Osteocyte (in vitro differentiated cells): ENCODE measurements at places on chromosomes 1 and 21. TPM values are rescaled to one million over a fixed set of nuclear protein-coding genes. Genes with fewer than 3 reads are reported as not detected.

GRCh38 chr1:40107290-40107959 lies 10.4 kb upstream of the PPT1 start:
- peaks cover 38% of the 10 kb centered on the region for H3K27me3 ChIP-seq
- peaks cover 4% of the 10 kb centered on the region for H3K36me3 ChIP-seq
- H3K4me3 ChIP-seq: no peak overlapping the region
- no peaks in the 10 kb centered on the region for H3K4me1 ChIP-seq

- peaks cover 13% of the 10 kb centered on the region for H3K27me3 ChIP-seq
- H3K27ac ChIP-seq: no peak overlapping the region
These were observed 91.2 kb upstream of the COL24A1 start for GRCh38 chr1:86247597-86248279.

DNA sequence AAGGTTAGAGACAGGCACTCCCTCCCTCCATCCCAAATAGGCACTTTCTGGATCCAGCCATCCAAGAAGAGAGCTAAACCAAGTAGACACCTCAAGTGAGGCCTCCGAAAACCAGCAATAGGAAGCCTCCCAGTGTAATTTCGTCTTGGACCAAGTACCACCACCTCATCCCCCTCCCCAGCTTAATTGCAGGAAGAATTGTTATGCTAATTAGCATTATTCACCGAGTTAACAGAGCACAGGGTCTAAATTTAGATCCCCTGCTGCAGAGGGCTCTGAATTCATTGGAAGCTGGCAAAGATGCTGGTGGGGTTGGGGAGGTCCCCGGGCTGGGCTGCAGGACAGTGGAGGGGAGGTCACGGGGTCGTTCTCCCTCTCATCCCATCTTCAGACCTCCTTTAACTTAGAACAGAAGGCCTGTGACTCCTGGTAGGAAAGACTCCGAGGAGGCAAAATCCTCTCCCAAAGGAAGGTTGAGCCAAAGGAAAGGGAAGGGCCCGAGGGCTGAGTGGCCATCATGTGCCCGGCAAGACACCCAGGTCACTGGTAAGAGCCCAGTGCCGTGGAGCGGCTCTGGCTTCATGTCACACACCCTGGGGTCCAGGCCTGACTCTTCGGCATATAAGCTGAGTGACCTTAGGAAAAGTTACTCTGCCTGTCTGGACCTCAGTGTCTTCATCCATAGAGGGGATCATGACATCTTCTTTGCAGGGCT lies 209.2 kb upstream of the GRIK3 start:
- H3K27me3 ChIP-seq: no peaks in the 10 kb centered on the region
- H3K36me3 ChIP-seq: no peaks in the 10 kb centered on the region
- H3K4me3 ChIP-seq: no peak overlapping the region
- no peaks in the 10 kb centered on the region for H3K4me1 ChIP-seq
- no peak for DNase-seq
- no peak overlapping the region for H3K27ac ChIP-seq

DNA sequence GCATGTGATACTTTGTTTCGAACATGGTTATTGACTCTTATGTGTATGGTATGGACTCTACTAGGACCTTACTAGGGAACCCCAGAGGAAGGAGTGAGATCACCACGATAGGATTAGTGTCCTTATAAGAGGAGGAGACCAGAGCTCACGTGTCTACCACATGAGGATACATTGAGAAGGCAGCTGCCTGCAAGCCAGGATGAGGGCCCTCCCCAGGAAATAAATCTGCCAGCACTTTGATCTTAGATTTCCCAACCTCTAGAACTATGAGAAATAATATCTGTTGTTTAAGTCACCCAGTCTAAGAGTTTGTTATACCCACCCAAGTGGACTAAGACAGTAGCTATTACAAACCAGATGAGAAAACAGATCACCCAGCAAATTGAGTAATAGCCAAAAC lies 559.3 kb upstream of the USP24 start:
- no peaks in the 10 kb centered on the region for H3K36me3 ChIP-seq
- H3K27me3 ChIP-seq: no peaks in the 10 kb centered on the region

GRCh38 chr1:223068900-223069665 lies 74.0 kb downstream of the TLR5 start:
- H3K4me3 ChIP-seq: no peak overlapping the region
- no peak for DNase-seq
- H3K27ac ChIP-seq: no peak overlapping the region

DNA sequence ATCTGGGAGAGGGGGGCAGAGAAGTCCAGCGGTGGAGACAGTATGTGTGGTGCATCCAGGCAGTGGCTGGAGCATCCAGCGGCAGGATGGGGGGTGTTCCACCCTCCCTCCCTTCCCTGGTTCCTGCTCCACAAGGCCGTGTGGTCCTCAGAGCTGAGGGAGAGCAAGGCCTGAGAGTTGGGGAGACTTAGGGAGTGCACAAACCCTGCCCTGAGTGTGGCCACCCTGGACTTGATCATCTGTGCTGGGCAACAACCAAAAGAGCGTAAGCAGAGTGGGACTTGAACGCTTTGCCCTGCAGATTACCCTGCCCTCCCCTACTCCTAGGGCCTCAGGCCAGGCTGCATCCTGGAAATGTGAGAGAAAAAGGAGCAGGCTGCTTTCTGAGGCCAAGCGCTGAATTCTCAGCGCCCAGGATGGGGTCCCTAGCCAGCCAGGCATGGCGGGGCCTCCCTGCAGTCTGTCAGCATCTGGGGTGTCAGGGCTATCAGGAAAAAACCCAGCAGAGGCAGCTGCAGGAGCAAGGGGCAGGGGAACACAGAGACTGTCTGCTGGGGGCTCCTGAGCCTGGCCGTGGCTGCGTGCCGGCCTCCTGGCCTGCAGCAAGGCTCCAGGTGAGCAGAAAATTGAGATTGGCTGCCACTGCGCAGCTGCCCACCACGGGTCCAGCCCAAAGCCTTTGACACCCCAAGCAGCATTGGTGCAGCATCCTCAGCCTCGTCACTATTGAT lies 266.2 kb downstream of the NPHP4 start:
- no peaks in the 10 kb centered on the region for H3K36me3 ChIP-seq
- no peak for DNase-seq
- no peak overlapping the region for H3K4me3 ChIP-seq
- H3K27me3 ChIP-seq: no peaks in the 10 kb centered on the region
- no peaks in the 10 kb centered on the region for H3K4me1 ChIP-seq
- no peak overlapping the region for H3K27ac ChIP-seq

- peaks cover 51% of the 10 kb centered on the region for H3K36me3 ChIP-seq
- no peaks in the 10 kb centered on the region for H3K27me3 ChIP-seq
- DNase-seq: no peak
- no peaks in the 10 kb centered on the region for H3K4me1 ChIP-seq
- H3K27ac ChIP-seq: no peak overlapping the region
- H3K4me3 ChIP-seq: no peak overlapping the region
These were observed 132.3 kb upstream of the BMP8A start for GRCh38 chr1:39359028-39359570.

GRCh38 chr1:198864695-198865094 lies 225.9 kb downstream of the PTPRC start:
- no peak for DNase-seq
- H3K36me3 ChIP-seq: peaks cover 22% of the 10 kb centered on the region
- H3K27ac ChIP-seq: no peak overlapping the region
- H3K4me3 ChIP-seq: no peak overlapping the region
- no peaks in the 10 kb centered on the region for H3K27me3 ChIP-seq

DNA sequence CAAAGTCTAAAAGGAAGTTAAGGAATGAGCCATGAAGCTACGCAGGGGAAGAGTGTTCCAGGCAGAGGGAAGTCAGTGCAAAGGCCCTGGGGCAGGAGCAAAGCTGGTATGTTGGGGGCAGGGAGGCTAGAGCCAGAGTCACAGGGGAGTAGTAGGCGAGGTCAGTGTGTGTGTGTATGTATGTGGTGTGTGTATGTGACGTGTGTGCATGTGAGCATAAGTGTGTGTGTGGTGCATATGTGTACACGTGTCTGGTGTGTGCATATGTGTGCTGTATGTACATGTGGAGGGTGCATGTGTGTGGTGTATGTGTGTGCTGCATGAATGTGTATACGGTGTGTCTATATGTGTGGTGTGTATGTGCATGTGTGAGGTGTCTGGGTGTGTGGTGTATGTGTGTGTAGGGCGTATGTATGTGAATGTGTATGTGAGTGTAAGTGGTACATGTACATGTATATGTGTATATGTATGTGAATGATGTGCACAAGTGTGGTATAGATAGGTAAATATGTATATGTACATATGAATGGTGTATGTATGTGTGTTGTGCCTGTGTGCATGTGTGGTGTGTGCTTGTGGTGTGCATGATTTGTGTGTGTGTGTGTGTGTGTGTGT lies 20.8 kb upstream of the NID1 start:
- no peaks in the 10 kb centered on the region for H3K36me3 ChIP-seq
- peaks cover 2% of the 10 kb centered on the region for H3K4me1 ChIP-seq
- H3K27ac ChIP-seq: no peak overlapping the region
- H3K27me3 ChIP-seq: peaks cover 2% of the 10 kb centered on the region

DNA sequence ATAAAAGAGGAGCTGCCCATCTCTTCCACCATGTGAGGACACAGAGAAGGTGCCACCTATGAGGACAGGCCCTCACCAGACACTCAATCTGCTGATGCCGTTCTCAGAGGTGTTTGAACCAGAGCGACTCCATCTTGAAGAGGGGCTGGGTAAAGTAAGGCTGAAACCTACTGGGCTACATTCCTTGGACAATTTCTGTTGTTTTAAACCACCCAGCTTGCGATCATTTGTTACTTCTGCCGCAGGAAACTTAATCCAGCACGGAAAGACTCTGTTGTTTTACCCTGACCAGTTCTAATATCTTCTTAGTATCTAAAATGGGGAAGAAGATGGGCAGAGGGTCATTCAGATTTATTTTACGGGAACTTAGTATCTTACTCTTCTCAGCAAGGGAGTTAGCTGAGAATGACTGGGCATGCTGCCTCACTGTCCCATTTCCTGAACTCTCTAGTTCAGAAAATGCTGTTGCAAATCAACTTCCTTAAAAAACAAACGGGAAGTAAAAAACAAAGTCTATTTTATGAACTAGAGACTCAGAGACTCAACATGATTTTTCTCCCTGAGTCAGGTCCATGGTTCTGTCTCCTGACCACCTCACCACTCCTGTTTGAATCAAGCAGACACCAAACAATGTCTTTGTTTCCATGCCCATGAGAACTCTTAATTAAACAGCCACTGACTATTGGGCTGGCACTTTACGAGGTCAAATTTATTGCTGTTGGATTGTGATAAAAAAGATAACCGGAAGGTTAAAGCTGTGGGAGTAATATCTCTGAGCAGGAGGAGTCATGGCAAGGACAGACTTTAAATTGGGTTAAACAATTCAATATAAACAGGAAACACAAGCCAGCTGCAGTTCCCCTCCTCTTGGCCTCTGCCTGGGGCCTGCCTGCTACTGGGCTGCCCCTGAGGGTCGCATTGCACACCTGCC lies 23.8 kb upstream of the IFNAR1 start:
- H3K4me3 ChIP-seq: no peak overlapping the region
- H3K36me3 ChIP-seq: no peaks in the 10 kb centered on the region
- no peak overlapping the region for H3K27ac ChIP-seq
- H3K27me3 ChIP-seq: no peaks in the 10 kb centered on the region
- peaks cover 7% of the 10 kb centered on the region for H3K4me1 ChIP-seq
- DNase-seq: no peak

- no peak overlapping the region for H3K27ac ChIP-seq
- peaks cover 21% of the 10 kb centered on the region for H3K27me3 ChIP-seq
- DNase-seq: no peak
- no peak overlapping the region for H3K4me3 ChIP-seq
- peaks cover 5% of the 10 kb centered on the region for H3K4me1 ChIP-seq
These were observed 42.2 kb downstream of the RAP1GAP start for GRCh38 chr1:21626921-21627339.

GRCh38 chr1:210822932-210823331 lies 311.0 kb downstream of the KCNH1 start:
- H3K36me3 ChIP-seq: no peaks in the 10 kb centered on the region
- no peaks in the 10 kb centered on the region for H3K4me1 ChIP-seq
- no peaks in the 10 kb centered on the region for H3K27me3 ChIP-seq
- no peak overlapping the region for H3K27ac ChIP-seq
- H3K4me3 ChIP-seq: no peak overlapping the region
- DNase-seq: no peak

DNA sequence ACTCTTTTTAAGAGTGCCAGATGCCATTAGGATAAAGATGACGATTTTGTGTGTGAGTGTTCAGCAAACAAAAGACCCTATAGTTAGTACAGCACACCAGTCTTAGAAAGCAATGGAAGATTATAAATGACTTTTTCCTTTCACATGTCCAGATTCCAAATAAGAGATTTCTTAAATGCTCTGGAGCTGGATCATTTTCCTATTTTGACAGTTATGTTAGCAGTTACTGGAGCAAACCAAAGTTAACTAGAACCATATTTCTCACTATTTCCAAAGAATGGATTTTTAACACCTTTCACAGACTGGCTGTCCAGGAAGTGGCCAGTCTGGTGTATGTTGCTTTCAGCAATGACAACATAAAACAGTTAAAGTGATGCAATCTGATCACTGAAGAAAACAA lies 905.8 kb upstream of the ADGRL2 start:
- H3K36me3 ChIP-seq: no peaks in the 10 kb centered on the region
- no peaks in the 10 kb centered on the region for H3K27me3 ChIP-seq
- DNase-seq: no peak

DNA sequence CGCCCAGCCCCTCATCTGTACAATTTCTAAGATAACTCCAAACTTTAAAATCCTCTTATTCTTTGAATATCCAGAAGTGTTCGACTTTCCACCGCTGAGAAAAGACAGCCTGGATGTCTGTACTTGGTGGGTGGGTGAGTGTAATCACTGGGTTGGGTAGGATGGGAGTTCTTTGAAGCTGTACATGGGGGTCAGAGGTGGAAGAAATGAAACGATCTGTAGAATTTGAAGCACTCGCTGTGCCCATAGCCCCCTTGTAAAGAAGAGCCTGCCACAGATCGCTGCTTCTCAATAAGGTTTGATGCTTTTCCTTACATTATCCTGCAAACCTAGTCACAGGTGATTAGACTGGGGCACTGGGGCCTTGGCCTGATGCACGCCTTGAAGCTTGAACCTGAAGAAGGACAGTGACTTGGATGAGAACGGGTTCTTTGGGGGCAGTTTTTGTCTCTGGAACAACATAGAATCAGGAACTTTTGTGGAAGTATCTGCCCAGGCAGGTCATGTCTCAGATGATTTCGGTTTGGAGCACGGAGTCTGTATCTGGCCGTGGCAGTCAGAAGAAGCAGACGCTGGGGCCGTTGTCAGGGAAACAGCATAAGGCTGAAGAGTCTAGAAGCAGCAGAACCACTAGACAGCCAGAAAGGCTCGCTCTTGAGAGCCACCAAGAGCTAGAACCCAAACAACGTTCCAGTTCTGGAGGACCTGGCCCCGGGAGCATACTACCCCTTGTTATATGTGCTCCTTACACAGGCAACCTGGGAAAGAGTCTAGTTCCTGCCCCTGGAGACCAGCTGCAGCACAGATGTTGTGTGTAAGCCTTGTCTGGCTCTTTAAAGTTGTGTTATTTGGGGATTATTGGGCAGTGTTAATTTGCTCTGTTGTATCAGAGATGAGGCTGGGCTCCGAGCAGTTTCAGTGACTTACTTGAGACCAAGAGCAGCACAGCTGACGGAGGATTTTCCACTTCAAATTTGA lies 45.1 kb upstream of the SCCPDH start:
- no peak for DNase-seq
- H3K27me3 ChIP-seq: no peaks in the 10 kb centered on the region
- H3K27ac ChIP-seq: no peak overlapping the region
- peaks cover 12% of the 10 kb centered on the region for H3K4me1 ChIP-seq
- no peaks in the 10 kb centered on the region for H3K36me3 ChIP-seq

- H3K4me3 ChIP-seq: no peak overlapping the region
- no peaks in the 10 kb centered on the region for H3K36me3 ChIP-seq
- peaks cover 54% of the 10 kb centered on the region for H3K4me1 ChIP-seq
- DNase-seq: no peak
- peak overlapping the region; percentile 7 for H3K27ac ChIP-seq
These were observed 9.2 kb downstream of the GNB1 start for GRCh38 chr1:1881727-1882126.

Gene MFAP2
- 169 and 172 TPM in 2 replicates for total RNA-seq

Gene HSD3B2
- total RNA-seq: not detected in 2 replicates

Gene IFFO2
- total RNA-seq: 6.8 and 8.0 TPM in 2 replicates

Gene NECTIN4
- not detected in 2 replicates for total RNA-seq

Gene DPYD
- total RNA-seq: 42.8 and 44.0 TPM in 2 replicates

Gene KRTAP13-2
- not detected in 2 replicates for total RNA-seq

Gene CXADR
- total RNA-seq: 0.05 and 0.11 TPM in 2 replicates

Gene CDK18
- 3.0 and 4.5 TPM in 2 replicates for total RNA-seq
